ENCODE measurements at places on chromosomes 6 and 20. TPM values are rescaled to one million over a fixed set of nuclear protein-coding genes. Genes with fewer than 3 reads are reported as not detected.

GRCh38 chr6:18126121-18126520 is 3.6 kb upstream of the NHLRC1 start:
- DNase-seq, result no peak

- DNase-seq, result no peak
Observed at GRCh38 chr20:49784291-49784690, 28.3 kb upstream of the SLC9A8 start.

MYBL2 gene
- total RNA-seq, result 152 TPM

DNA sequence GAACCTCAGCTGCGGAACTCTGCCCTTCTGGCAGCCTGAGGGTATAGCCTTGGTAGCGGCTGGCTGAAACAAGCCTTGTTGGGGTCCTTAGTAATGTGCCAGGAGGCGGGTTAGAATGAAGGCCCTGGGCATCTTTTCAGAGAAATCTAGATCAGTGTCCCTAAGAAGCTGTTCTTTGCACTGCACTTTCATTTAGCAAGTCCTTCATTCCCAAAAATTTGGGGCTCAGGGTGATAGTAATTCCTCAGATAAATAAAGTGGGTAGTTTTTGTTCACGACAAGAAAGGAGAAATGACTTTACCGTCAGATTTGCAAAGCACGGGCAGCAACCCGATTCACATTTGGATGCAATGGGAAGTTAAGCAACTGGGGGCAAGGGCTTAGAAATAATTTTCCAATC is 3.2 kb downstream of the INSM1 start:
- DNase-seq, result no peak

DNA sequence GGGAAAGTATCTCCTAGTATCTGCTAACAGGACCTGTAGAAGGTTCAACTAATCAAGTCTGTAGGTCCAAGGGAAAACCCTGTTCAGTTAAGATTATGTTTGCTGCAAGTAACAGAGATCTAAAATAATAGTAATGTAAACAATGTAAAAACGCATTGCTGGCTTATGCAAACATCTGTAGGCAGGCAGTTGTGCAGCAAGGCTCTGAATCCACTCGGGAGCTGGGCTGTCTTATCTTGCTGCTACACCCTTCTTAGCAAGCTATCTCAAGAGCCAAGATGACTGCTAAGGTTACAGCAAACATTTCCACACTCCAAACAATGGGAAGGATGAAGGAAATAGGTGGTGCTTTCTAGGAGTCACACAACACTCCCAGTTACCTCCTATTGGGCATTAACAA is 397.3 kb upstream of the NRSN1 start:
- no peak for DNase-seq

DNA sequence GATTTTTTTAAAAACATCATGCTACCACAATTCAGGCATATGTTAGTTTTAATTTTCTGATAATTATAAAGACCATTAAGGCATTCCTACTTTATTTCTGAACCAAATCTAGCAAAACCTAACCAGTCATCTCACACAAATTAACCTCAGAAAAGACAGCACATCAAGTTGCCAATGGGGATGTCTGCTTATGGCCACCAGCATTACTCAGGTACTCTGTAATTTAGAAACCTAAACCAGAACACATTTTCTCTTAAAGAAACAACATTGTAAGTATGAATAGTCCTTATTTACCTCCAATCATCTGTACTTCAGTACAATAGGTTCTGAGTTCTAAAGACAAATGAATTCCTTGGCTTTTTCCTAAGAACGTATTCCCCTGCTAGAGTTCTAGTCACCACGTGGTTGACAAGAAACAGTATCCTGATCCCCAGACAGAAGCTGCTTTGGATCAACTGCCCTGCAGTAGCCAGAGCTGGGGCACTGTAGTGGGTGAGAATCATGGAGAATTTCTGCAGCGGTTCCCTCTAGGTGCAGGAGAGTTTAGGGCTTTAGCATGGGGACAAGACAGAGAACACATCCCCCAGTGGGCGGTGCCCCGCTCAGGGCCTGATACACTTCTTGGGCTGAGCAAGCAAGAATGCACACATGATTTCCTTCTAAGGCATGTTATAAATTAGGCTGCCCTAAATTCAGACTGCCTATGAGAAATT is 15.4 kb downstream of the GCLC start:
- DNase-seq, result no peak

GRCh38 chr20:64055893-64056638 is 6.6 kb upstream of the SOX18 start:
- peak; percentile 65 for DNase-seq

DNA sequence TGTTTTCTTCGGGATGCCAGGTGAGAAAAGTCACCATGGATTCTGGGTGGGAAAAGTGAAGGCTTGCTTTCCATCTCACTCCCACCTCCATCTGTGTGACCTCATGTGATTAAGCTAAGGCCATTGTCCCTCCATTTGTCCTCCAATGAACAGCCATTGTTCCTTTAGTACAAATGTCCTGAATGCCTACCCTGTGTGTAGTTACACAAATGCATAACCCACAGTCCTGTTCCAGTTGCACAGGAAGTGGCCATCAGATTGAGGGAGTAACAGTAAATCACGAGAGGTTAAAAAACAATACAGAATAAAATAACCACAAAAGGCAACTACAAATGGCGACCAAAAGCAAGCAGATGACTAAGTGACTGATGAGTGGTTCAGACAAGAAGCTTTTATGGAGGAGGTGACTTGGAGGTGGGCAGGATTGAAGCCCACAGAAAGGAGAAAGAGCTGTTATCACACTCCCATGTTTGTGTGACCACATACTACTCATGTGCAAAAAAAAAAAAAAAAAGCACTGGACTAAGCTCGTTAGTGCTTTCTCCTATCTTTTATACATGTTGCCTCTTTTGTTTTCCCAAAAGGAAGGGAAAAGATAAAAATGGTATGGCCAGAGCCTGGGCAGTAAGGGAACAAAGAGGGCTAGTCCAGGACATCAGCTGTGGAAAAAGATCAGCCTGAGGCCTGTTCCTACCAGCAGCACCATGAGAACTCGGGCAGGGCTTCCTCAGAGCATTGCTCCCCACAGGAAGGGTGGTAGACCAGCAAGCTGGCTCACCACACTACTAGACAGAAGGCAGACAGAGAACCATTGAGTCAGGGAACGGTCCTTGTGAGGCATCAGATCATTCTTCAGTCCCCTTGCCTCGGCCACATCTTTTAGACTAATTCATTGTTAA is 111.0 kb downstream of the TFAP2A start:
- no peak for DNase-seq

VGLL2 gene
- total RNA-seq, result not detected

LY6G6D gene
- not detected for total RNA-seq

GRCh38 chr20:991850-992249 is 10.3 kb downstream of the RSPO4 start:
- no peak for DNase-seq

GRCh38 chr20:56372850-56373249 is 14.1 kb downstream of the FAM210B start:
- DNase-seq, result no peak

ABHD16A gene
- total RNA-seq, result 35.2 TPM

GRCh38 chr6:150491131-150491810 is 108.4 kb upstream of the PLEKHG1 start:
- DNase-seq, result peak; percentile 14

GRCh38 chr20:54013471-54013870 is 56.9 kb downstream of the BCAS1 start:
- DNase-seq, result no peak

TRAM2 gene
- total RNA-seq, result 40.9 TPM

GRCh38 chr6:81241126-81242041 is 511.1 kb downstream of the TENT5A start:
- no peak for DNase-seq

- DNase-seq, result no peak
Observed at GRCh38 chr20:59421089-59421488, 120.7 kb downstream of the EDN3 start.

DNA sequence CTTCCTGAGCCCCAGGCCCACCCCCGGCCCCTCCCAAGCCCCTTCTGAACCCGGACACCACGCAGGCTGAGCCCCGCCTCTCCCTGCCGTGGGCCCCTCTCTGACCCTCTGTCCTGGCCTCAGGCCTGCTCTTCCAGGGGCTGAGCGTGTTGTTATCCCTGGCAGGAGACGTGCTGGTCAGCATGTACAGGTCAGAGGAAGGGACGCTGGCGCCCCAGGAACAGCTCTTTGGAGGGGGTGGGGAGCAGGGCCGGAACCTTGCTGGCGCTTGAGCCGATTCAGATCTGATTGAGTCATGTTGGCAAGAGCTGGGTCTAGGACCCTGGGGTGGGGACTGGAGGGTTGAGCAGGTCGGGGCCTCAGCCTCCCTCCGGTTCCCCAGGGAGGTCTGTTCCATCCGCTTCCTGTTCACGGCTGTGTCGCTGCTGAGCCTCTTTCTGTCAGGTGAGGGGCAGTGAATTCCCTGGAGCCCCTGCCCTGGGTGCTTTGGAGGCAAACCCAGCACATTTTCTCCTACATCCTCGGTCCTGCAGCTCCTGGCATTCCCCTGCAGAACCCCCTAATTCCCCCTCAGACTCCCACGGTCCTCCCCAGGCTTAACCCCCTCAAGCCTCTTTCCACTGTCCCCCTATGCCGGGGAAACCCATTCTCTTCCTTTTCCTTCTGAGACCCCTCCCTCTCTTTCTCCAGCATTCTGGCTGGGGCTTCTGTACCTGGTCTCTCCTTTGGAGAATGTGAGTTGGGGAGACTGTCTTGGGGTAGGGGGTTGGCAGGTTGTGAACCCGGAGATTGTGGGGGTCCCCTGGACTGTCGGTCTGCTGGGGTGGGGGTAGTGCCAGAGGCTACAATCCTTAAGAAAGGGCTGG is 2.0 kb downstream of the SPAG4 start:
- DNase-seq, result peak; percentile 79

DNA sequence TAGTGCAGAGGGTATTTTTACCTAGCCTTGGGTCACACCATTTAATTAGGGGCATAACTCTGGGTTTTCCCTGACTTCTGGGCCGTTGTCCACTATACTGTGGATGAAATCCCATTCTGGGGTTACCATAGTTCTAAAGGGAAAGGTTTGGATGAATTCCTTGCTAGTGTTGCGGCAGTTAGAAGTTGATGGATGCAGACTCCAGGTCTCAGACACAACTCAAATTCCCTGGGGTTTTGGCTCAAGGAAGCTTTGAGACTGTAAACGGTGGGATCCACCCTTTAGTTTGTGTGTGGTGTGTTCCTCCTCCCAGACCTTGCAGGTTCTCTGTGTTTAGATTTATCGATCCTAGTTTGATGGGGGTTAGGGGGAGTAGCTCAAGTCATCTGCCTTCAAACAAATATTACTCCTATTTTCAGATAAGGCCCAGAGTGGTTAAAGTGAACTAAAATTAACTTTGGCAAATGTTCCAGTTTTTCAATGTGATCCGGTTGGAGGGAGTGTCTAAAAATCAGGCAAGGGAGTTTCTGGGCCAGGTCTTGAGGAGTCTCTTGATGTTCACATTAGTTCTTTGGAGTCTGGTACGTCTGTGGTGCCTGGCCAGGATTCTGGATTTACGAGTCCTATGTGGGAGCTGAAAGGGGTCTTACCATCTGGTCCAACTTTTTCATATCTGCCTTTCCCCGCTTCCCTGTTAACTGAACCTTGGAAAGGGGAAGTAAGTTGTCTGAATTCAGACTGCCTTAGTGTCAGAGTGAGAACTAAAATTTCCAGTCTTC is 1.5 kb downstream of the RALY start:
- DNase-seq, result no peak

DNA sequence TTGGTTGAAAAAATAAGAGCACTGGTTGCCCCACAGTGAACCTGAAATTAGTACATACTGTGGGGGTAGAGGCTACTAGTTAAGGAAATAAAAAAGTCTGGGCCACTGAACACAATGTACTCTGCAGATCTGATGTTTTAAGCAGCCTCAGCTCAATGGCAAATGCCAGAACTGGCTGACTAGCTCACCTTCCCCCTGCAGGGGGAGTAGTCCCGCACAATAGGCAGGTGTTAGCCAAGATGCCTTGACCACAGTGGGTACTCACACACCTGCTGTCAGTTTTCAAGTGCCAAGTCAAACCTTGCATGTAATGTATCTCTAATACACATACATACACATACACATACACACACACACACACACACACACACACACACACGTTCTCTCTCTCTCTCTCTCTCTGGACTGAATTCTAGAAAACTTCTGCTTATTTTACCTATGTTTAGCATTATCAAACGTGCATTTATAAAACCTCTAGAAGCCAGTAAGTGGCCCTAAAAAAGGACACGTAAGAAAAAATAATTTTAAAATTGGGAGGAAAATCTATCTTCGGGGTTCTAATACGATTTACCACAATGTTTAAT is 36.1 kb downstream of the GMDS start:
- peak; percentile 38 for DNase-seq

DNA sequence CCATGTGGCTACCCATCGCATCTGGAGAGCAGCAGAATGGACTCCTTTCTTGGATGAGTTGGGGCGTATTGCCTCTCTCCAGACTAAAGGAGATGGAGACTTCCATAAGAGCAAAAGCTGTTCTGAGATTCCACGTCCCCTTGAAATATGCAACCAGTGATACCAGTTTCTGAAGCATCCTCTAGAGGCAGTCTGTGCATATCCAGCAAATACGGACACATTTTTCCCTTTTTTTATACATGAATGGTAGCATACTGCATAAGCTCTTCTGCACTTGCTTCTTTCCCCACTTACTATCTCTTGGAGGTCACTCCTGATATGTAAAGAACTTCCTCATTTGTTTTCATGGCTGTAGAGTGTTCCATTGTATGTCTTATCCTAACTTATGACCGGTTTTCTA is 34.6 kb downstream of the TAF8 start:
- no peak for DNase-seq

DNA sequence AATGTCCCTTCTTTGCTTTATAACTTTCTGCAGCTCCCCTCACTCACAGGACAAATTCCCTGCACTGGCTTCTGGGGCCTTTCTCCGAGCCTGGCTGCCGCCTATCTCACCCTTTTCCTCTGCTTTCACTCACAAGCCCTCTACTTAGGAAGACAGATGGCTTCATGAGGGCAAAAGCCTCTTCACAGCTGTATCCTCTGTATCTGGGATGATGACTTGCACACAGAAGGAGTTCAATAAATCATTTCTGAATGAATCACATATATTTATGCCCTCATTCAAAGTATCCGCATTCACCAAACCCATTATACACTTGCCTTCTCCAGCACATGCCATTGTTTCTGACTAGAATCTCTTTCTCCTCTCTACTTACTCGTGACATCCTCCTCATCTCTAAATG is 159.0 kb upstream of the RIPOR2 start:
- no peak for DNase-seq

- DNase-seq, result no peak
Observed at GRCh38 chr20:63734946-63735858, 1.3 kb upstream of the LIME1 start.

GRCh38 chr6:17101422-17102257 is at the start of gene STMND1:
TSS of gene STMND1 (plus strand) at chr6:17102050. CDS start at chr6:17102258, 208 bp downstream.
- DNase-seq, result peak; percentile 47

DNA sequence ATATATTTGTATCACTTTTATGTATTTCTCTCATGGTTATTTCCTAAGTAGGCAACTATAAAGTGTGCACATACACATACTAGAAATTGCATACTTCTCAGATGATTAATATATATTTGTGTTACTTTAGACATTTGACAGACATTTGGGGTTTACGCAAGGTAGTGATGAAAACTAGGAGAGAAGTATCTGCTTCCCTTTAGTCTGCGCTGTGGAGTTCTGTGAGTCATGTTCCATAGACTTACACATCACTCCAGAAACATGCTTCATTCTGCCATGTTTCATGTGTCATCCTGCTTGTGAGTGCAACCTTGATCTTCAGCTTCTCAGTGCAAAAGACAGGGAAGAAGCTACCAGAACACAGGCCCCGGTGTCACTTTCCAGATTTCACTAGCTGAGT is 200.7 kb upstream of the BMP2 start:
- DNase-seq, result no peak

MICA gene
- total RNA-seq, result 11.8 TPM

- no peak for DNase-seq
Observed at GRCh38 chr20:21437816-21438215, 40.5 kb upstream of the NKX2-4 start.

GRCh38 chr6:148068437-148069061 is 274.1 kb upstream of the SASH1 start:
- no peak for DNase-seq

RSPH9 gene
- total RNA-seq, result not detected
